ENCODE measurements at places on chromosomes 5 and 9.

DNA sequence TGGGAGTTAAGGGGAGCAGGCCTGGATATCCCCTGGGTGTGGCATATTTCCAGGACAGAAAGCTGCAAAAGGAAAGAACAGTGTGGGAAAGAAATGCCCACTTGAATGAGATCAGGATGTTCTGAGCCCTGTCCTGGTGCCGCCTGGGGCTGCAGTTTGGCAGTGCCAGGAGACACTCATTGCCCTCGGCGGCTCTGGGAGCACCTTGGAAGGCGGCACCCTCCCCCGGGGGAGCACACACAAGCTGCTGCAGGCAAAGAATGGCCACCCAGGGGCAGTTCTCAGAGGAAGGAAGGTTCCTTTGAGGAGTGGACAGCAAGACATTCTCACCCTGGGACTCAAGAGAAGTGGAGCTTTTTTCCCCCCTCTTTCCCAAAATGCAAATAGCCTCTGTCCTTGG is 305.3 kb downstream of the NTRK2 start:
- DNase-seq, result no peak

- DNase-seq, result no peak
Observed at GRCh38 chr9:77883846-77884771, 147.5 kb downstream of the GNAQ start.

- no peak for DNase-seq
Observed at GRCh38 chr9:120378680-120379079, 201.3 kb downstream of the CDK5RAP2 start.

- DNase-seq, result no peak
Observed at GRCh38 chr5:14557791-14558415, 23.7 kb upstream of the OTULINL start.

- DNase-seq, result no peak
Observed at GRCh38 chr5:26649000-26649399, 389.4 kb downstream of the CDH9 start.
